NCI-H524 (cell line): ENCODE measurements at places on chromosomes 12 and 14.
A peak's percentile ranks its signal among the peaks of the same experiment; 100 is the strongest.

DNA sequence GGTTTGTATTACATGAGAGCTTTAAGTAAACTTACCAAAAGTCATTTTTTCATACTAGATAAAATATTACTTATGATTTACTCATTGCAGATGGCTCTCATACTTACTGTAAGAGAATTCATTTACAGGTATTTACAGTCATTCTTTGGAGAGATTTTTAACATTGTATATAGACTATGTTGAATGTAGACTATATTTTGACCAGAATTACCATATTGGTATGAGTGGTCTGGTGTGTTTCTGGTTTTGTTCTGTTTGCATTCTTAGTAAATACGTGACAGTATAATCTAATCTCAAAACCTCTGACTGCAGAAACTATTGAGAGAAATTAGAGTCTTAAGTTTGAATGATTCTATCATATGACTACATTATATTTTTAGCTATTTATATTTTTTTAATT, 91.1 kb downstream of the USP15 start:
- DNase-seq, result no peak

DNA sequence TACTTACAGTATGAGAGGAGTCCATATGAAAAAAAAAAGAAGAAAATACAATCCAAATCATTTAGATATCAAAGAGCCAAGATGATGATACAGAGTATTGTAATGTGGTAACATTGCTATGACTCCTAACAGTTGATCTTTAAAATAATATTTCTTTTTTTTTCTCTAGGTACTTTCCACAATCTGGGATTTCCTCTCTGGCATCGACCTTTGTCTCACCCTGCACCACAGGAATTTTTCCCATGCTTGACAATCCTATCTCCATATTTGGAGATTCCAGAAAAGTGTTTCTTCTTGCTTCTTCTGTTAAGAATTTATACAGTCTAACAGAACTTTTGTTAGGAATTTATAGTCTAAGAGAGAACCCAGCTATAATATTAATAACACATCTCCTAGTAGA, 184.4 kb downstream of the ITPR2 start:
- DNase-seq, result no peak

- peak; percentile 92 for DNase-seq
These were observed 24.5 kb downstream of the PRKAB1 start for GRCh38 chr12:119692410-119692809.

GRCh38 chr12:9667403-9668160, 1.9 kb upstream of the CLEC2D start:
- no peak for DNase-seq
